Retina (tissue), 1 donor: ENCODE measurements at places on chromosomes 12 and 14.

DNA sequence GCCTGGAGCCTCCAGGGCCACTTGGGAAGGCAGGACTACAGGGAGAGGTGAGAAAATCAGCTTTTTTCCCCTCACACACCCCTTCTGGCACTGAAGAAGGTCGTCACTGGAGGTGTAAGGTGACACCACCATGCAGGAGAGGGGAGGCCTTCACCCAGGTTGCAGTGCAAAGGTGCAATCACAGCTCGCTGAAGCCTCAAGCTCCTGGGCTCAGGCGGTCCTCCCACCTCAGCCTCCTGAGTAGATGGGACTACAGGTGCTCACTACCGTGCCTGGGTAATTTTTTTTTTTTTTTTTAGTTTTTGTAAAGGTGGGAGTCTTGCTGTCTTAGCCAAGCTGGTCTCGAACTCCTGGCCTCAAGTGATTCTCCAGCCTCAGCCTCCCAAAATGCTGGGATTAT, 93.6 kb downstream of the TNFAIP2 start:
- DNase-seq: no peak

DNA sequence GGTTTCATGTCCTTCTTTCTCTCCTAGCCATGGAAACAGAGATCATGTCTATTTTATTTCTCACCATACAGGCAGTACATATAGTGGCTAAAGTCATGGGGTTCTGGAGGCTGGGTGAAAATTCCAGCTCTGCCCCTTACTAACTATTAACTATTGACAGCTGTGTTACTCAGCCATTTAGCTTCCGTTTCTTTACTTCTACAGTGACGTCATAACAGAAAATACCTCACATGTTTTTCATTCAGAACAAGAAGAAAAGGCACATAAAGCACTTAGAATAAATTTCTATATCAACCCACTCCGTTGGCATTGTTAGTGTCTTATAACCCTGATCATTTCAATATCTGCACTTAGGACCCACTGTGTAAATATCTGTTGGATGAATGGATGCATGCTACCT, 1506.9 kb upstream of the TMEM132C start:
- no peak for DNase-seq

DNA sequence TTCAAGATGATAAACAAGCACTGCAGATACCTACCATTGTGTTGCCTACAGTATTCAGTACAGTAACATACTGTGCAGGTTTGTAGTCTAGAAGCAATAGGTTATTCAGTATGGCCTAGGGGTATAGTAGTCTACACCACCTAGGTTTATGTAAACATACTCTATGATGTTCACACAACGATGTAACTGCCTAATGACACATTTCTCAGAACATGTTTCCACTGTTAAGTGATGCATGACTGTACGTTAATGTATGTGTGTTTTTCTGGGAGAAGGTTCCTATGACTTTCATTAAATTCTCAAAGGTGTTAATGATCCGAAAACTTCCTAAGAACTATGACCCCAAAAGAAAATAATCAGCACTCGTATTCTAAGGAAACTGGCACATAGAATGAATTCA, 20.9 kb upstream of the CALM1 start:
- no peak for DNase-seq

DNA sequence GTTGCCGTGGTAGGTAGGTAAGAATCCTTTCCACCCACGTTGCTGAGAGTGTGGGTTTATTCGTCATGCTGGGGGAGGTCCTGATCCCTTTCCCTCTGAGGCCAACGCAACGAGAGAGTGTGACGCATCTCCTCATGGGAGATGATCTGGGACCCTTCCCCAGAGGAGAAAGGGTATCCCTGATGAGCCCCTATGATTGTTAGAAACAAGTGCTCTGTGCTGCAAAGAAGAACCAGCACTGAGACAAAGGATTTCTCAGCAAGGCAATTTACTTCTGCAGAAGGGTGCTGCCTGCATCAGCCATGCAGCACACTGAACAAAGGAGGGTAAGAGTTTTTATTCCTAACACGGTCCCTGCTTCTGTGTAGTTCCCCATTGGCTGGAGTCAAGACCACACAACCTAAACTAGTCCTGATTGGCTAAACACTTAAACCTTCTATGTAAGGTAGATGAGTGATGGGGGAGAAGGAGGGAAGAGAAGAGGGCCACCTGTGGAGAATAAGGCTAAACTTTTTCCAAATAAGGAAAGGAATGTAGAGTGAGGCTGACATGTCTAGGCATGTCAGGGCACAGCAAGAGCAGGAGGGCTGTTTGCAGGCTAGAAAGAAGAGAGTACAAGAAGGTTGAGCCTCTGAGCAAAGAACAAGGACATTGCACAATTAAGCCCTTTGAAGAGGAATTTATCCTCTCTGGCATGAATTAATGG, 21.3 kb downstream of the CLEC2A start:
- DNase-seq: no peak

DNA sequence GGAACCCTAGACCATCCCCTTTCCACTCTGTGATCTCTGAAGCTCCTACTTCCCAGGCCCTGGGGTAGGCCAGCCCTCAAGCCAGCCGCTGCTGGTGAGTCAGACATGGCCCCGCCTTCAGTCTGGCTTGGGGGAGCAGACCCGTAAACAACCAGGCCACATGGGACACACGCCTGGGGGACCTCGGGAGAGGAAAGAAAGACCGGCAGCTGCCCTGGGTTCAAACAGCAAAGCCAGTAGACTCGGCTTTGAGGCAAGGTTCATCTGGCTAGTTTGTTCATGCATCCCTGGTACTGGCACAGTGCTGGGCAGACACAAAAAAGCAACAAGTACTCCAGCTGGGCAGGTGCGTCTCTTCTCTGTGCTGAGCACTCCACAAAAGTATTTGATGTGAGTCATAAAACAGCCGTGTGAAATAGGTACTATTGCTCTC, 101.9 kb downstream of the SETD3 start:
- no peak for DNase-seq

DNA sequence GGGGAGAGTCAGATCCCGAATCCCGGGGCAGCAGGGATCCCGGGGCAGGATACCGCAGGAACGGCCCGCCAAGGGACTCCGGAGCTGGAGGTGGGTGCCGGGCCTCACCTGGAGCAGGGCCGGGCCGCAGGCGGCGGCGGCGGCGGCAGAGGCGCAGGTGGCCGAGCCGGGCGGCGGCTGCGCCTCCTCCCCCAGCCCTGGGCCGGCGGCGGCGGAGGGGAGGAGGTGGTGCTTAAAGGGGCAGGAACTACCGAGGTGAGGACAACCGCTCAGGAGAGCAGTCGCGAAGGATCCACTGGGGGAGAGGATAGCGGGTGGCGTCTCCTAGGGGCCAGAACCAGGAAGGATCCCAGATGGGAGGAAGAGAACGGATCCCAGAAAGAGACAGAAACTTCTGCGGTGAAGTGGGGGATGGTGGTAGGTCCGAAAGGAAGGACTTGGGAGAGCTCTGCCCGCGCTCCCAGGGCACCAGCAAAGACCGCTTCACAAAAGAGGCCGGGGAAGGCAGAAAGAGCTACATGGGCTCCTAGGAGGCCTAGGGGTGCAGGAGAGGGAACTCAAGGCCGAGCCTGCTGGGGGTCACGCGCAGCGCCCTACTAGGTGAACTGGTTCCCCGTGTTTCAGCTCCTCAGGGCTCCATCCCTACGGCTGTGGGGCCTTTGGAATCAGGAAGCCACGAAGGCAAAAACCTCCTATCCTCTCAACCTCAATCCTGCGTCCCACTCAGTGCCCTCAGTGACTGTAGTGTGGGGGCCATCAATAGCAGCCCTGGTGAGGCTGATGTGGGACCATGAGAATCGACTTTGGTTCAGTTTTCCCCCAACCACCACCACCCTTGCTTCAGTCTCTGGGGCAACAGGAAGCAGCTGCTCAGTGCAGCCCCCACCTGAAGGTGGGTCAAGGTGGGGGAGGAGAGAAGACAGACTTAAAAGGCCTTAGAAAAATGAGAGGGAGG, 5.0 kb upstream of the BAZ2A start:
- DNase-seq: peak; percentile 67
